ENCODE measurements at places on chromosomes 2 and 18. TPM values are rescaled to one million over a fixed set of nuclear protein-coding genes. Genes with fewer than 3 reads are reported as not detected.

Gene IL36RN
- not detected for total RNA-seq

- no peak overlapping the region for H3K27ac ChIP-seq
- H3K27me3 ChIP-seq: peaks cover 37% of the 10 kb centered on the region
- DNase-seq: no peak
Observed at GRCh38 chr2:47617523-47618271, 165.2 kb upstream of the MSH6 start.

Gene PREPL
- 39.6 TPM for total RNA-seq

DNA sequence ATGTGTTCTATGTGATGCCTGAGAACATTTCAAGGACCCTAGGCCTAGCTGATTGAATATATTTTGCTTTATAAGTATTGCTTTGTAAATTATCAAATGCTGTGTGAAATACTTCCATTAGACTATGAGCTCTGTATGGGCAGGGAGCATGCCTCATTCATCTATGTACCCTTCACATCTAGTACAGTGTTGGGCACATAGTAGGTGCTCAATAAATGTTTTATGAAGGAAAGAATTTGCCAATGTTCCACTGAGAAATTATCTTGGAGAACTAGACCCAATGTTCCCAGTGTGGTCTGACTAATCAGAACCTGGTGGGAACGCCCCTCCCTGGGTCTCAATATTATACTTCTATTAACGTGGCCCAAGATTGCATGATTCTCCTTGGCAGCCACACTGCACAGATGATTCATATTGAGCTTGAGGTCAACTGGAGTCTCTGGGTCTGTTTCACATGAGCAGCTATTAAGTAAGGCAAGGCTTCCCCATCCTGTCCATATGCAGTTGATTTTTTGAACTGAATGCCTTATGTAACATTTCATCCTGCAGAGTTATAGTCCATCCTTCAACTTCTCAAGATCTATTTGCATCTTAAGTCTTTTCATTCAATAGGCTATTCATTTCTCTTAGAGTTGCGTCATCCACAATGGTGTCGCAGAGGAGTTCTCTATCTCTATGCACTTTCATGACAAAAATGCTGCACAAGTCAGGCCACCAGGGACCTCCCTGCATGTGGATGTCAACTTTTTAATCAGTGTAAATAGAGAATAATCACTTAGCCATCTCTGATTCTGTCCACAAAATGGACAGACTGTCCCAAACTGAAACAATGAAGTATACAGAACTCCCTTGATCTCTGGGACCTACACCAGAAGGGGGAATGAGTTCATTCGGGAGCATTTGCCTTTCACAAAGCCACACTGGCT lies 257.6 kb downstream of the CYP26B1 start:
- no peak overlapping the region for H3K4me3 ChIP-seq
- DNase-seq: peak; percentile 66
- H3K27me3 ChIP-seq: peaks cover 26% of the 10 kb centered on the region

- peaks cover 15% of the 10 kb centered on the region for H3K4me1 ChIP-seq
- peak; percentile 81 for DNase-seq
- H3K36me3 ChIP-seq: no peaks in the 10 kb centered on the region
Observed at GRCh38 chr2:128562471-128563347, 244.0 kb upstream of the HS6ST1 start.

GRCh38 chr2:207478572-207478971 lies 51.2 kb upstream of the CREB1 start:
- peaks cover 13% of the 10 kb centered on the region for H3K4me1 ChIP-seq
- H3K27ac ChIP-seq: no peak overlapping the region
- no peak overlapping the region for H3K4me3 ChIP-seq
- H3K36me3 ChIP-seq: no peaks in the 10 kb centered on the region
- DNase-seq: no peak

Gene LBX2
- 0.18 TPM for total RNA-seq

DNA sequence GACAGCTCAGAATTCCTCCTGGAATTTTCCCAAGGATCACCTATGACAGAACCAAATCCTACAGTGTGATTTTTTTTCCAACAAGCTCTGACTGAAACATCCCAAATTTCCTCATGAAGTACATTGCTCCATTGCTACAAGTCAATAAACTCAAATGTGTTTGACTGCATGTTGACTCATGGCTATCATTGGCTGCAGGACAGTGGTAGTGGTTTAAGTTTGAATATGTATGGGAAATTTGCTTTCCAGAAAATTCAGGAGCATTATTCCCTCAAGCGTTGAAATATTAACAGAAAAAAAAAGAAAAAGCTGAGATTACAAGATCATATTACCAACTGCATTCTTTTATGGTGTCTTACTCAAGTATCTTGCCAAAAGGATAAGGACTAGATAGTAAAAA lies 402.8 kb upstream of the DSEL start:
- H3K27ac ChIP-seq: no peak overlapping the region
- H3K4me3 ChIP-seq: no peak overlapping the region
- H3K36me3 ChIP-seq: no peaks in the 10 kb centered on the region
- peak; percentile 19 for DNase-seq
- no peaks in the 10 kb centered on the region for H3K27me3 ChIP-seq

- no peak overlapping the region for H3K4me3 ChIP-seq
- H3K27me3 ChIP-seq: no peaks in the 10 kb centered on the region
- no peaks in the 10 kb centered on the region for H3K4me1 ChIP-seq
- no peak overlapping the region for H3K27ac ChIP-seq
- no peak for DNase-seq
- no peaks in the 10 kb centered on the region for H3K36me3 ChIP-seq
Observed at GRCh38 chr2:157404363-157404762, 39.5 kb downstream of the CYTIP start.

- no peaks in the 10 kb centered on the region for H3K36me3 ChIP-seq
- no peak overlapping the region for H3K4me3 ChIP-seq
- H3K4me1 ChIP-seq: peaks cover 17% of the 10 kb centered on the region
- no peaks in the 10 kb centered on the region for H3K27me3 ChIP-seq
Observed at GRCh38 chr2:237935740-237936452, 30.9 kb upstream of the UBE2F start.

DNA sequence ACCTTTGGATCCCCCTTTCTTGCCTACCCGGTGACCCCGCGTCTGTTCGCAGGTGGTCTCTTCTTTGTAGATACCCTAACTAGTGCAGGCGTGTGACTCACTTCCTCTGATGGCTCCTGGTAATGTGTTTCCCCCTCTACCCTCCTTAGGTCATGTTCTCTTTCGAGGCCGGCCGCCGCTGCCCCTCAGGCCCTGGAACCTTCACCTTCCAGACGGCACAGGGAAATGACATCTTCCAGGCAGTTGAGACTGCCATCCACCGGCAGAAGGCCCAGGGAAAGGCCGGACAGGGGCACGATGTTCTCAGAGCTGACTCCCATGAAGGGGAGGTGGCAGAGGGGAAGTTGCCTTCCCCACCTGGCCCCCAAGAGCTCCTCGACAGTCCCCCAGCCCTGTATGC lies 1.6 kb downstream of the DOK1 start:
- H3K4me1 ChIP-seq: peaks cover 16% of the 10 kb centered on the region
- peaks cover 18% of the 10 kb centered on the region for H3K36me3 ChIP-seq
- H3K27me3 ChIP-seq: no peaks in the 10 kb centered on the region
- H3K4me3 ChIP-seq: no peak overlapping the region
